Stimulated activated CD8-positive, alpha-beta memory T cell treated with anti-CD3 and anti-CD28 coated beads, Interleukin-7, amount 100 ng/mL, for 1 hour (primary cell): ENCODE measurements at places on chromosomes 7 and 10.

GRCh38 chr10:71970869-71971268, 6.7 kb downstream of the CHST3 start:
- no peak for DNase-seq

DNA sequence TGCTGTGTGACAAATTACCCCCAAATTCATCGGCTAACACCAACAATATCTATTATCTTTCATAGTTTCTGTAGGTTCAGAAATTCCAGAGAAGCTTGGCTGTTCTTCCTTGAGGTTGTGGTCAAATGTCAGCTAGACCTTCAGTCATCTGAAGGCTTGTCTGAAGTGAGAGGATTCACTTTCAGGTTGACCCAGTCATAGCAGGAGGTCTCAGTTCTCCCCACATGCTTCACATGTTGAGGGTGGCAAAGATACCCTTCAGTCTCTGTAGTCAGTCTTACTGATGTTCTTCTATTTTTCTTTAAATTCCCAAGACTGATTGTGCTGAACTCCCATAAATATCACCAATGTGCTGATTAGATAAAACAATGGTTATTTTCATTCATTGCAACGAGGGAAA, 1692.0 kb downstream of the REEP3 start:
- no peak for DNase-seq

GRCh38 chr7:50812841-50813475, 30.3 kb upstream of the GRB10 start:
- DNase-seq: no peak

- DNase-seq: no peak
These were observed 1.6 kb upstream of the KBTBD2 start for GRCh38 chr7:32893207-32893524.

- DNase-seq: no peak
These were observed 49.7 kb downstream of the CPEB3 start for GRCh38 chr10:92241158-92241500.

DNA sequence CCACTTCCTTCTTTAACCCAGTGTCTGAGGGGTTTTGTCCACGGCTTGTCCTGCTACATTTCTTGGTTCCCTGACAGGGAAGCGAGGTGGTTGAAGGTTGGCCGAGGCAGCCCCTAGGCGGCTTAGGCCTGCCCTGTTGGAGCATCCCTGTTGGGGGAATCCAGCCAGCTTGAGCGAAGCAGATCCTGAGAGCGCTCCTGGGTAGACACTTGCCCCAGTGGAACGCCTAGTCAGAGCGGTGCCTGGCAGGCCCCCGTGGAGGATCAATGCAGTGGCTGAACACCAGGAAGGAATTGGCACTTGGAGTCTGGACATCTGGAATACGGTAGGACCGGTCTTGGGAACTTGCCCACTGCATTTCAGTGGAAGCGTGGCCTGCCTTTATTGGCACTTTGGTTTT, 32.7 kb upstream of the NRF1 start:
- no peak for DNase-seq

- DNase-seq: no peak
These were observed 31.8 kb downstream of the RAMP3 start for GRCh38 chr7:45189151-45189970.

DNA sequence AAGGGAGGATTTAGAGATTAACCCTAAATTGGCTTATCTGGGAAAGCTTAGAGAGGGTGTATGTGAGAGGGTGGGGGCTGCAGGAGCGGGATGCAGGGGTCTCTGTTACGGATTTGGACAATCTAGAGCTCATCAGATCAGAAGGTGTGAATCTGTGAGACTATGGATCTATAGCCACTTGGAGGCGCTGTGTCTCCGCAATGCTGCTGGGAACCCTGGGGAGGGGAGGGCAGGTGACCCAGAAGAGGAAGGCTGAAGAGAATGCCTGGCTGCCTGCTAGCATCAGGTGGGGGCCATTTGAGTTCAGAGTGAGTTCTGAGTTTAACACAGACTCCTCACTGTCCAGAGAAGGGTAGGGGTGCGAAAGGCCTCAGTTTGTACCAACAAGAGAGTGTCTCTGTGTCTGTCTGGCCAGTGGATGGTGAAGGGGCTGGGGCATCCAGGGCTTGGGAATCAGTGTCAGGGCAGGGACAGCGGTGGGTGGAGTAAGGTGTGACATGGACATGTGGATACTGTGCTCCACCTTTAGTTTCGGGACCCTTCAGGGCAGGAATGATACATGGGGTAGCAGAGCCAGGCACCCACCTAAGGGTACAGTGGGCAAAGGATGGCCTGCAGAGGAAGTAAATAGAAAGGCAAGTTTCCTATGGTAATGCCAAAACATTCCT, 187.3 kb upstream of the PRSS58 start:
- DNase-seq: no peak

GRCh38 chr10:4691301-4691700, 134.7 kb upstream of the AKR1E2 start:
- DNase-seq: no peak

DNA sequence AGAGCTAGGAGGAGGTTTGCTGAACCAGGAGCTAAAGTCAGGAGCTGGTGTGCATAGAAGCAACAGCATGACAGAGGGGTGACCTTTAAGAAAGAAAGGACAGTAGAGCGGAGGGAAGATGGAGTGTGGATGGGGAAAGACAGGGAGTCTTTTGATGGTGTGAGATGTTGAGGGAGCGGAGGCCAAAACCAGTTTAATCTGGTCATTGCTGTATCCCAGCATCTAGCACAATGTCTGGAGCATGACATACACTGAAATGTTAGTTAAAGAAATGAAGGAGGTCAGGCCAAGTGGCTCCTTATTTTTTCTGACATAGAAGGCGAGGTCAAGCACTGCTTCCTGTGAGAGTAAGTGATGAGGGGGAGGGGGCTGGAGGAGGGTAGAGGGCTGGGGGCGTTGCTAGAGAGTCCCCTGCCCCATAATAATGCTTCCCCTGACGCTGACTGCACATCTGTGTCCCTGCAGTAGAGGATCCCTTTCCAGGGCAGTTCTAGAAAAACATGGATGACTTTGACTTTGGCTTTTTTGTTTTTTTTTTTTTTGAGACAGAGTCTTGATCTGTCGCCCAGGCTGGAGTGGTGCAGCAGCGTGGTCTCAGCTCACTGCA, 70.2 kb downstream of the ZNF467 start:
- no peak for DNase-seq

DNA sequence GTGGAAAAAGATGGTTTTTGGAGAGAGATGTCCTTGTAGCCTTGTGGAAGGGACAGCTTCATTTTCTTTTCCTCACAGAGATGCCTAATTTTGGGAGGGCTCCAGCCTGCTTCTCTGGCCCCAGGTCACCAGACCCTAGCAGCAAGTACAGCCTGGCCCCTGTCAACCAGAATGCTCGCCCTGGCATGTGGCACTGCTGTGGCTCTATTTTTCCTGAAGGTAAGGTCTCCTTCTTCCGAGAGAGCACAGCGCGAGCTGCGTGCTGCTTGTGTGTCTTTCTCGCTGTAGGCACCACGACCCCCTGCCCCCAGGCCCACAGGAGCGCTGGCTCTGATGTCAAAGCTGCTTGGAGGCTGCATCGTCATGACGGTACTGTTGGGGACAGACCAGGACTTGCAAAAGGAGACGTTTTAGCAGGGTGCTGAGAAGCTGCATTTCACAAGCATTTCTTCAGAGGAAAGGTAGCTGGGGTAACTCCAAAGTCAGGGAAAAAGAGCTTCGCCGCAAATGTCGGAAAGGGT, 58.7 kb downstream of the CLEC2L start:
- DNase-seq: no peak

GRCh38 chr10:124486635-124487034, 25.0 kb downstream of the LHPP start:
- DNase-seq: no peak

DNA sequence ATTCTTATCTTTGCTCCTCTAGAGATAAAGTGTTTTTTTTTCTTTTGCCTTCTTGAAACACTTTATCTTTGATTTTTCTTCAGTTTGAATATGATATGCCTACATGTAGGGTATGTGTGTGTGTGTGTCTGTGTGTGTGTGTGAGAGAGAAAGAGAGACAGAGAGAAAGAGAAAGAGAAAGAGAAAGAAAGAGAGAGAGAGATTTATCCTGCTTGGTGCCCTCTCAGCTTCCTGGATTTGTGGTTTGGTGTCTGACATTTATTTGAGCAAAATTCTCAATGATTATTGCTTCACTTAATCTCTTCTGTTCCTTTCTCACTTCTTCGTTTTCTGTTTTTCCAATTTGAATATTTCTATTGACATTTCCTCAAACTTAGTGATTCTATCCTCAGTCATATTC, 60.3 kb downstream of the RAB18 start:
- DNase-seq: no peak

- no peak for DNase-seq
These were observed 24.1 kb downstream of the SEMA3D start for GRCh38 chr7:85162721-85163120.

GRCh38 chr10:69315610-69316312, 37.5 kb downstream of the HK1 start:
- DNase-seq: no peak

- DNase-seq: no peak
These were observed 791 bp downstream of the MYL7 start for GRCh38 chr7:44140341-44140740.
